Ureter (tissue), 1 donor: ENCODE measurements at places on chromosomes 16 and 17.

DNA sequence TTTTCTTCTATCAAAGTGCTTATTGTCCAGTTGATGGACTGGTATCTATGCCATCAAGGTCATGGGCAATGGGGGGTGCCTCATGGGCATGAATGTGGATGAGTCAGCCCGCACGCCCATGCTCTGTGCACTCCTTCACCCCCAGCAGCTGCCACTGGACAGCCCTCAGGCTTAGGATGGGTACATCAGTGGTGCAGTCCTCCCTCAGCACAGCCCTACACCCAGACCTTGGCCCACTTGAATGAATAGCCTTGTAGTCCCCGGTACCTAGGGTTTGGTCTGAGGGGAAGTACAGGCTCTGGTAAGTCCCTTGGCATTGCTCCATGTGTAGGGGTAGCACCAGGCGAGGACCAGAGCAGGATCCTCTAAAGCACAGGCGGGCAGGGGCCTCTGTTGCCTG is 10.4 kb upstream of the GNA13 start:
- DNase-seq: no peak

GRCh38 chr16:974001-974601 is 3.3 kb upstream of the LMF1 start:
- DNase-seq: no peak

DNA sequence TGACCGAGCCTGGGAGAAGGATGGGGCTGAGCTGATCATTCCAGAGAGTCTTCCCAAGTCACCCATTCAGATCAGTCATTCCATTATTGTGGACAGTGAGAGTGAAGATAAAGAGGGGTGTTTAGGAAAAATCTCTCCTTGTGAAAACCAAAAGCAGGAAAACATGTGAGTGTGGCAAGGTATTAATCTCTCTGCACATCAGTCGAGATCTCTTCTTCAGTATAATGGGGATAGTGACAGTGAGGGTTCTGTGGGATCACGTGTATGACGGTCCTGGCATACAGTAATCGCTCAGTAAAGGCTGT is 35.4 kb downstream of the CHD9 start:
- no peak for DNase-seq

GRCh38 chr17:37770631-37771518 is 26.0 kb upstream of the HNF1B start:
- peak; percentile 48 for DNase-seq

DNA sequence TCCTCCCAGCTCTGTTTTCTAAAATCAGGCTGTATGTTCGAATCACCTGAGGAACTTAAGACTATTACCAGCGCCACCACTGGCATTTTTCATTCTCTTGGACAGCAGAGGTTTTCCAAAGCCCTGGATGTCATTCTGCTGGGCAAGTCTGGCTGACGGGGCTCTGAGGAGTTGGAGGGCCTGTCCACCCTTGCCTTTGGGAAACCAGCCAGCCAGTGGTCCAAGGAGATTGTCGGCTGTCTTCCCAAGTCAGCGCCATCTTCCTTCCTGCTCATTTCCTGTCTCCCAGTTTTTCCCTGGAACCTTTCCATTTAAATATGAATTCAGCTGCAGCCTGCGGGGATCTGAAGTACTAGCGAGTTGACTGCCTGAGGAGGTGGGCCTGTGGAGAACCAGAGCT is 258.3 kb downstream of the PRKCA start:
- peak; percentile 17 for DNase-seq

DNA sequence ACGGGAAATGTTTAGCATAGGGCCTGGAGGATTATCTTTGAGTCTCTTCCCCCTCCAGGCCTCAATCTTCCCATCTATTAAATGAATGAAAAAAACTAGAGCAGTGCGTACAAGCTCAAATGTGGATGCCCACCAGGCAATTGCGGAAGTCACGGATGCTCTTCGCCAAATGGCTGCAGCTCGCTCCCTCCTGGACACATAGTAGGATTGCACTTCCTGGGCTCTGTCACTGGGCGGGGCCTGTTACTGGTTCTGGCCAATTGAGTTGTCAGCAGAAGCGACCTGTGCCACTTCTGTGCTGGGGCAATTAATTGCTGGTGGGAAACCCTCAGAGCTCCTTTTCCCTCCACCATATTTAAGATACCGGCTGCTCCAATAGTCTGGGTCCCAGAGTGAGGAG is 168.2 kb upstream of the IRX6 start:
- DNase-seq: no peak

DNA sequence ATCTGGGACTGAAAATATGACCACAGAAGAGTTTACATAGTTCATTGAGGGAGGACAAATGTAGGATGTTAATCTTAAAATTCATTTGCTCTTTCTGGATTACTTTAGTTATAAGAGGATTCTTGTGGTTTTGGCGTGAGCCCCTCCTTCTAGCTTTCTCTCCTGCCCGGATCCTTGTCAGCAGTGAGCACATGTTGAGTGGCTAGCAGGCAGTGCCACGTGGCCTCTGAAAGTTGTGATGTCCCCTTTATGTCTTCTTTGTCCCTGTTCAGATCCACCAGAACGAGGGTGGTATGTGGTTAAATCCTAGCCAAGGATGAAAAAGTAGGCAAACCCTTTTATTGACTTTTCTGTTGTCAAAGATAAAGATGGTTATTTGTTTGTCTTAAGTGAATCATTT is 83.8 kb downstream of the GNAO1 start:
- DNase-seq: no peak

GRCh38 chr17:35743626-35744328 is 9.3 kb downstream of the GAS2L2 start:
- no peak for DNase-seq

- no peak for DNase-seq
These were observed 42.4 kb downstream of the CD300LF start for GRCh38 chr17:74670329-74670728.

DNA sequence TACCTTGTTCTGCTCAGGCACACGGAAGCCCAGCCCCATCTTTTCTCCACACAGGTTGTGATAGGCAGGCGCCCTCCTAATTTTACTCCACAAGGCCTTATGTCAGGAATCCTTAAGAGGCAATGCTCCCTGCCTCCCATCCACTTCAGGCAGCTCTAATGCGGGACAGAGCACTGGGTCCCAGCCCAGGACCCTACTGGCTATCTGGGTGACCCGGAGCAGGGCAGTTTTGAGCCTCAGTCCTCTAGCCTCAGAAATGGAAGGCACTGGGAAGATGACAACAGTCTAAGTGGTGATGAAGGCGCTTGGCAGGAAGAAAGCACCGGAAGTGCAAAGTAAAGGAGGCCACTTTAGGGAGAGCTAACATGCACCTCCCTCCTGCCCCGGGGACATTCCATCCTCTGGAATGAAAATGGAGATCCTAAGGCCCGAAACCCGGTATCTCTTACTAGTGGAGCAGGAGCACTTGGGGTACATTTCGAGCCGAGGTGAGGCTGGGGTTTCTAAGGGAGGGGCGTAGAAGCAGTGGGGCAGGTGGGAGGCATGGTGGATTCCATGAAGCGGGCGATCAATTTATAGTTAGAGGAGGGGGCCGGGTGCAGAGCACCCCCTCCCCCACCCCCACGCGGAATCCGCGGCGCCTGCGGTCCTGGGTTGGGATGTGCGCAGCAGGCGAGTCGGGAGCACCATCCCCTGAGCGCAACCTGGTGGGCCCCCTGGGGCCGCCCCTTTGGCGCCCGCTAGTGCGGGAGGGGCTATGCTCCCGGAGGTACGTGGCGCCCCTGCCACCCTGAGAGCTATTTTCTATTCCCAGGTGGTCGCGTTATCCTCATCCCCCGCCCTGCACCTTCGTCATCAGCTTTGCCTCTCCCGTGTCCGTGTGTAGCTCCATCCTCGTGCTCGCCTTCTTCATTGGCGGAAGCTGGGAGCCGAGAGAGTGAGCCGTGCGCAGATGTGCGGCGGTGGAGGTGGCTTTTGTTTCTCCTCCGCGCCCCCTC is 4.9 kb downstream of the MT1F start:
- no peak for DNase-seq

- DNase-seq: no peak
These were observed 5.1 kb downstream of the SNN start for GRCh38 chr16:11673091-11674000.

- DNase-seq: no peak
These were observed at the start of gene MAZ for GRCh38 chr16:29806099-29806579. MAZ (plus strand) TSS chr16:29806529; CDS start chr16:29806702, 173 bp downstream.

DNA sequence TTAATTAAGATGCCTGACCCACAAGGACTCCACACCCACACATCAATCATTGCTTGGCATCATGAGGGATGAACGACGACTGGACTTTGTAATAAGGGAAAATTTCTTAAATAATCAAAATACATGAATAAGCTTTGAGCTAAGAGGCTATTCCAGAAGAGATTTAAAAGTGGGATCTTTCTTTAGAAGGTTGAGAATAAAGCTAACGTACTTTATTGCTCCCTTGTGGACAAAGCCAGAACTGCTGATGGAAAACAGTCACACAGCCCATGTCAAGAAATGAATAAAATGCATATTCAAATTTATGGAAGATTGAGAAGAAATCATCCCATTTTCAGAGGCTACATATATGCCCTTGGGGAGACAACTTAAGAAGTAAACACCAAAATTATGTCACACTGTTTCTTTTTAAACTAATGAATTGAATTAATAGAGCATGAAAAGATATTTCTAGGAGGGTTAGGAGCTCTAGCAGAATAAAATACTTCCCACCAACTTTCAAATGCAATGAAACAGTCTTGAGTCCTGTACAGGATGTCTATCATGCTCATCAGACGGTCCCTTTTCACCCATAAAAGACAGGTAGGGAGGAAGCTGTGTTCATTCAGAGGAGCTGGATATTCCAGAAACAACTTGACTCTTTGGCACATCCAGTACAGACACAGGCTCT is 60.2 kb upstream of the PHOSPHO1 start:
- no peak for DNase-seq

GRCh38 chr17:15341385-15341849 is at the start of gene TEKT3:
TEKT3 (minus strand) TSS chr17:15341597; CDS start chr17:15331585, 10,012 bp downstream.
- DNase-seq: peak; percentile 88

GRCh38 chr17:48213797-48214196 is 106.2 kb downstream of the SNX11 start:
- DNase-seq: no peak

- no peak for DNase-seq
These were observed 724 bp downstream of the GAA start for GRCh38 chr17:80101946-80102663.

DNA sequence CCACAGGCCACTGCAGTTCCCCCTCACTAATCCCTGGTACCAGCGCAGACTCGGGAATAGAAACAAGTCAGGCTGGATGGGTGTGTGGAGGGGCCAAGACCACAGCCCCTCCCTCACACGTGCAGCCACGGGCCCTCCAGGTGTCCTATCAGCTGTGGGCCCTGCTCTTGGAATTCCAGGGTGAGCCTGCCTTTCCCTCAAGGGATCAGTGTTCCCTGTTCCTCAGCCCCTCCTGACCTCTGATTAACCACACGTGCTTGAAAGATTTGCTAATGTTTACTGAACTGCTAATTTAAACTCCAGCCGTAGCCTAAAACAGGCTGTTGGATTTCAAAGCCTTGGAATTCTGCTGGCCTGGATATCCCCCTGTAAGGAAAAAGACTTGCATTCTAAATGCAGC is 146.4 kb downstream of the SOCS1 start:
- no peak for DNase-seq

- peak; percentile 9 for DNase-seq
These were observed 124.5 kb downstream of the PRKCB start for GRCh38 chr16:23960081-23960885.

DNA sequence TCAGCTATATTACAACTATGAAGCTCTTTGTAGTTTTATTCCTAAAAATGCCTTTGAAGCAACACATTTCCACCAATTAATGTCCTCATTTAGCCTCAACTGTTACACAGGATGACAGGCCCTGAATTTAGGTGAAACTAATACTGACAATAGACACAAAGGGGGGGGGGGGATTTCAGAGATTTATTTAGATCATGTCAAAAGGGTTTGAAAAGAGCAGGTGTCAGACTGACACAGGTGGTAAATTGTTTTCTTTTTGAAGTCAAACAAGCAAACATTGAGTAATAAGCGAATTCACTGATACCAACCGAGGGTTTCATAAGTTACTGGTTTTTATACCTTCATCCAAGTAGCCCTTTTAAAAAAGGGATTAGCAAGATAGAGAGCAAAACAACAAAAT is 40.8 kb downstream of the KANSL1 start:
- DNase-seq: no peak

GRCh38 chr16:67304020-67304419 is 22.5 kb downstream of the KCTD19 start:
- DNase-seq: no peak

- no peak for DNase-seq
These were observed 28.9 kb upstream of the PRM1 start for GRCh38 chr16:11309895-11310633.

- DNase-seq: no peak
These were observed 385.5 kb downstream of the SEC14L1 start for GRCh38 chr17:77526259-77526711.

- no peak for DNase-seq
These were observed 5.0 kb upstream of the PRSS54 start for GRCh38 chr16:58299757-58300349.

DNA sequence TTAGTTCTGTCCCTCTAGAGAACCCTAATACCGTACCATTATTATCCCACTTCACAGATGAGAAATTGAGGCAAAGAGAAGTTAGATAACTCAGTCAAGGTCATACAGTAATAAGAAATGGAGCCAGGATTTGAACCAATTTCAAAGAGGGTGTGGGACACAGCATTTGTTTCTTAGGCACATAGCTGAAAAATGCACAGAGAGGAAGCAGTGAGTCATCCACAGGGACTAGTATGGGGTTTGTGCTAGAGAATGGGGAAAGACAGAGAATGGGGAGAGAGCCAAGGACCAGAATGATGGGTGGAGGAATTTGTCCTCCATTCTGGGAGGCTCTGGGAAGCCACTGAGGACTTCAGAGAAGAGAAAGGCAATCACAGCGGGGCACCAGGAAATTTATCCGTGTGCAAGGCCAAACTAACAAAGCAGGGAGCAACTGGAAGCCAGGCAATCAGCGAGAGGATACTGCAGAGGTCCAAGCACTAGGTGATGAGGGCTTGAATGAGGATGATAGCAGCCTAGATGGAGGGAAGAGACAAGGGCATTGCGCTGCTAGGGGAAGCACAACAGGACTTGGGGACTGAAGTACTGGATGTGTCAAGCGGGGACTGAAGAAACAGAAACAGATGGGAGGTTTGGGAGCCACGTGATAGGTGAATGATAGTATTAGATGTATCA is 78.1 kb upstream of the ZFHX3 start:
- DNase-seq: no peak

- no peak for DNase-seq
These were observed 860.4 kb upstream of the SOX9 start for GRCh38 chr17:71260366-71260940.

DNA sequence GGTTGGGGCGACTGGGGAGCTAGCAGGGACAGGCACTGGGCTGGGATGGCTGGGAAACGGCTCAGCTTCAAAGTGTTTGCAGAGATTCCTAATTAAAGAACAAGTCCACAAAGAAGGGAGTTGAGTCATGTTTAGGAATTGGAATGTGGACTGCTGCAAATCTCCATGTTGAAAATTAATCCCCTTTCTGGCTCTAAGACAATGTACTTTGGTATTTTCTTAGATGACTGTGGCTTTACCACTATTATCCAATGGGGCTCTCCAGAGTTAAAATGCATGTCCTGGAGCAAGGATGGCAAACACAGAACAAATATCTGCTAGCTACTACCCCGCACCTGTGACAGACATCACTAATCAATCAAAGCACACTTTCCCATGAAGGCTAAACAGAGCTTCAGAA is 22.2 kb upstream of the WSCD1 start:
- DNase-seq: no peak

GRCh38 chr17:29115961-29116803 is 64.0 kb downstream of the MYO18A start:
- DNase-seq: no peak

- DNase-seq: no peak
These were observed 2.3 kb downstream of the C17orf58 start for GRCh38 chr17:67993998-67994361.

GRCh38 chr16:8963010-8963820 is 491 bp downstream of the USP7 start:
- no peak for DNase-seq
